ENCODE measurements at places on chromosomes 6 and 20.
A peak's percentile ranks its signal among the peaks of the same experiment; 100 is the strongest.

DNA sequence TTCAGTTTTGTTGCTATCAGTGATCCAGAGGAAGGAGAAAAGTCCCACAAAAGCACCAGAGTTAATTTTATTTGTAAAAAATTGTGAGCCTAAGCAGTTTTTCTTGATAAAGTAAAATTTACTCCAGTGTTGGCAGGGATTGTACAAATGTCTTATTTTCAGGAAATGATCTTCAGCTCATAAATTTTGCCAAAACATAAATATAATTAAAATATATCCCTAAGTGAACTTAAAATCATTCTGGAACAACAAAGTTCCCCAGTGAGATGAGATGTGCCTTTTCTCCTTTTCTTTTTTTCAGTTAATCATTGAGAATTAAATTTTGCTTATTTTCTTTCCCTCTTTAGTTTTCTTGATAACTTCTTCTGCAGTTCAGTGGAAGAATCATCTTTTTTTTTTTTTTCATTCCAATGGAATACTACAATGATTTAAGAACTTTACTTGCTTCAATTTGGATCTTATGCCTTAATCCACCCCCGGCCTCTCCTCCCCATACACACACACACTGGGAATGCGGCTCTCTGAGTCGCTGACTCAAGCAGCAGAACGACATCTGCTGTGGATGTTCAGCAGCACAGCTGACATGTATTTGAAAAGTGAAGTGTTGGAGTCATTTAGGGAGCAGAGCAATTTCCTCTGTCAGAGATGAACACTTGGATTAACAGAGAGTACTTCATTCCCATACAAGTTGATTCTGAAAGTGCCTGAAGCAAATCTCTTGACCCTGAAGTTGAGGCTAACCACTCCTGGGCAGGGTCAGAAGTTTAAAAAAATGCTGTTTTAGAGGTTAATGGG, 27.7 kb upstream of the LAMA4 start:
- DNase-seq: no peak

DNA sequence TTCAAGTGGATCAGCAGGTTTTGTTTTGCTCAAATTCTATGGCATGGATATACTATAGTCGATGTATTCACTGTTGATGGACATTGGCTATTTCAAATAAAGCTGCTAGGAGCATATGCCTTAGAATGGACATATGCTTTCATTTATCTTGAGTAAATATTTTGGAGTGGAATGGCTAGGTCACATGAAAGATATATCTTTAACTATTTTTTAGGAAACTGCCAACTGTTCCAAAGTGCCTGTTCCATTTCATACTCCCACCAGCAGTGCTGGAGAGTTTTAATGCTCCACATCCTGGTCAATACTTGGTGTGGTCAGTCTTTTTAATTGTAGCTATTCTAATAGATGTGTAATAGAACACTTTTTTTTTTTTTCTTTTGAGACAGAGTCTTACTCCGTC, 81.1 kb upstream of the PIM1 start:
- no peak for DNase-seq

DNA sequence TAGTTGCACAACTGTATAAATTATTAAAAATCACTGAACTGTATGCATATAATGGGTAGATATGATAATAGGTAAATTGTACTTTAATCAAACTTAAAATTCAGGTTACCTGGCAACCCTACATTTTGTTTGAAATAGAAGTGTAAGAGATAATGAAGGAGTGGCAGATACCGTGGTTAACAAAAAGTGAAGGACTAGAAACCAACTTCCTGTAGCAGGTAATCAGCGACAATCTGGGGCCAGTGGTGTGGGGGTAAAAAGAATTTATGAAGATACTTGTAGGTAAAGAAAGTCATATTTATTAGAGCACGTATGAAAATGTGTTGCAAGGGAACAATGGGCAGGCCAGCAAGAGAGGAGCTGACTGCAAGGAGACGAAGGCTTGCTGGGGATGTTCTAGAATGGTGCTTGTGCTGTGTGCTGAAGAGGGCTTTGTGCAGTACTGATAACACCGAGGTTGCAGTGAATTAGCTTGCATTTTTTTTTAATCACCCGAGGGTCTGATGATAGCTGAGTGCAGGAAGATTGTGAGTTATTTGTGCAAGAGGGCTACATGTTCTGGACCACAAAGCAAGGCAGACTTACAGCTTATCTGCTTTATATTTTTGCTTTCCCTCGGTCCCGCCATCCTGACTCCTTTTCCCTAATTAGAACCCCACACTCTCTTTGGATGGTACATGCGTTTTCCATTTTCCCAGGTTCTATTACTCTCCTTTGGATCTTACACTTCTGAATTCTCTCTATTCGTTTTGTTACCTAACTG, 4.6 kb upstream of the ENPP1 start:
- DNase-seq: no peak

GRCh38 chr20:31691646-31692275, 30.9 kb downstream of the BCL2L1 start:
- DNase-seq: peak; percentile 43

DNA sequence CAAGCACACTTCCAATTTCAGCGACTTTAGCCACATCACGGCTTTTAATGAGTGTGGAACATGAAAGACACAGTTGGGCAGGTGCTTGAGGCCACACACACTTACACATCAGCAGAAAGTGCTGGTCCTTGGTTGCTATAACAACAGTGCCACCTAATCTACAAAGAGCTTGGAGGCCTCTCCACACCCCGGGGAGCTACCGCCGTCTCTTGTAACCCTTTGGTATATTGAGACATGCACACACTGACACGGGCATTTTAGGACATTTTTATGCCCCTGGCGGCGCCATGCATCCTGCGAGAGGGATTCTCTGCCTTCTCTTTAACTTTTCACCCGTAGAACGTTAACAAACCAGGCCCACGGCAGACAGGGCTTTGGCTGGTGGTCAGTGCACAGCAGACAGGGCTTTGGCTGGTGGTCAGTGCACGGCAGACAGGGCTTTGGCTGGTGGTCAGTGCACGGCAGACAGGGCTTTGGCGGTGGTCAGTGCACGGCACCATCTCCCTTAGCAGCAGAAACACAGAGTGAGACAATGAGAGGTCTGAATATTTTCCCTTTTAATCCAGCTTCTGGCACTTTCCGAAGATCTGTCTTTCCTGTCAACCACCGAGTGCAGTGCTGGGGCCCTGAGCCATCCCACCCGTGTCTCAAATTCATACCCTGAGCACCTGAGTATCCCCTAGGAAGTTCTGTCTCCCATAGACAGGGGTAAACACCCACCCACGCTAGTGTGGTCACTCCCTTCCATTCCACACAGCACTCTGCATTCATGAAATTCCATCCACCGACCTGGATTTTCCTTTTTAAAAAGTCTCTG, 116.6 kb upstream of the RPS6KA2 start:
- no peak for DNase-seq

GRCh38 chr20:14889496-14890255, 552.3 kb upstream of the FLRT3 start:
- no peak for DNase-seq

DNA sequence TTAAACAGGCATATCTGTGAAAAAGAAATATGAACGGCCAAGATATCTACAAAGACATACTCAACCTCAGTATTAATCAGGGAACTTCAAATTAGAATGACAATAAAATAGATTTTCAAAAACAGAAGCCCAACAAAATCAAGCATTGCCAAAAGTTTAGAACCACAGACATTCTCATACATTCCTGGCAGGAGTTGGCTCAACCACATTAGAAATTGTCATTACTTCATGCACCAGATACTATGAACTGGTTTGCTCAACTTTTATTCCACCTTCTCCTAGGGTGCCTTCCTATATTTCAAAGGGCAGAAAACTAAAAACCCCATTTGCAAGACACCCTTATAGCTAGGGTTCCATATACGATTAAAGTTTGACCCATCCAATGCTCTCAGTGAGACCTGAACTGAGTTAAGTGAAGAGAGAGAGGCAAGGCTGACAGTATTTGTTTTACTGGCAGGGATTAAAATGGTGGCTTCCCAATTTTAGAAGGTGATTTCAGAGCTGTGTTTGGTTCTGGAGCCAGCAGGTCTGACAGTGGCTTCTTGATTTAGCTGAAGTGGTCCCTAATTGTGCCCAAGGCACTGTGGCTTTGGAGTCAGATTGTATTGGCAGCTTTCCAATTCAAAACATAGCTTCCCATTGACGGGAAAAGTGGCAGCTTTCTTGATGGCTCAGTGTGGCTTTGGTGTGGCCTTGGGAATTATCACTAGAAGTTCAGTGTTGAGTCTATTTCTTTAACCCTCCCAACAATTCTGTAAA, 77.1 kb upstream of the CDYL start:
- no peak for DNase-seq

GRCh38 chr6:164898412-164898811, 411.0 kb downstream of the C6orf118 start:
- no peak for DNase-seq

DNA sequence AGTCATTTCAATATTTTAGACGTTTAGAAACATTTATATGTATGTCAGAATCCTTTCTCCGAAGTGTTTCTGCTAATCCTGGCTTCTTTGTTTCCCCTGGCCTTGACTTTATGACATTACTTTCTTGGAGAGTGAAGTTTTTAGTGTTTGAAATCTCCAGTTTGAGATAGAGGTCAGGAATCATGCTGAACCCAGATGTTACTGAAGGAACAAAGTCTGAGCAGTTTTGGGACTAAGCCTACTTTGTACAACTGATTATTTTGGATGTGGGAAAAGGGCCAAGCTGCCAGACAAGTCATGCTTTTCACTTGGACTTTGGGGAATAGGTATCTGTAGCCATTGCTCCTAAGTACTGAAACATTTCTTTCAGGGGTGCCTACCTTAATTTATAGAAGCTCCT, 2.3 kb downstream of the RNF144B start:
- no peak for DNase-seq

- no peak for DNase-seq
These were observed 91.0 kb downstream of the BCKDHB start for GRCh38 chr6:80197474-80197873.

DNA sequence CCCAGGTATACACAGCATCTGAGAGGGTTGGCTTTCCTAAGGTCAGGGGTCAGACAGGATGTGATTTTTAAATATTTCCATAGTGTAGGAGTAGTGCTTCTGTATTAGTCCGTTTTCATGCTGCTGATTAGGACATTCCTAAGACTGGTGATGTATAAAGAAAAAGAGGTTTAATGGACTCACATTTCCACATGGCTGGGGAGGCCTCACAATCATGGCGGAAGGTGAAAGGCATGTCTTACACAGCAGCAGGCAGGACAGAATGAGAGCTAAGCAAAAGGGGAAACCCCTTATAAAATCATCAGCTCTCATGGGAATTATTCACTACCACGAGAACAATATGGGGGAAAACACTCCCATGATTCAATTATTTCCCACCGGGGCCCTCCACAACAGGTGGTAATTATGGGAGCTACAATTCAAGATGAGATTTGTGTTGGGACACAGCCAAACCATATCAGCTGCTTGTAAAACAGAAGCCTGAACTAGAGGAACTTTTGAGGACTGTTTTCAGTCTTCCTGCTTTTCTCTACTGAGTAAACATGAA, 91.0 kb upstream of the MEI4 start:
- no peak for DNase-seq

- DNase-seq: no peak
These were observed 24.1 kb upstream of the IPCEF1 start for GRCh38 chr6:154380741-154381140.

- no peak for DNase-seq
These were observed 175.9 kb upstream of the CITED2 start for GRCh38 chr6:139550361-139550760.

DNA sequence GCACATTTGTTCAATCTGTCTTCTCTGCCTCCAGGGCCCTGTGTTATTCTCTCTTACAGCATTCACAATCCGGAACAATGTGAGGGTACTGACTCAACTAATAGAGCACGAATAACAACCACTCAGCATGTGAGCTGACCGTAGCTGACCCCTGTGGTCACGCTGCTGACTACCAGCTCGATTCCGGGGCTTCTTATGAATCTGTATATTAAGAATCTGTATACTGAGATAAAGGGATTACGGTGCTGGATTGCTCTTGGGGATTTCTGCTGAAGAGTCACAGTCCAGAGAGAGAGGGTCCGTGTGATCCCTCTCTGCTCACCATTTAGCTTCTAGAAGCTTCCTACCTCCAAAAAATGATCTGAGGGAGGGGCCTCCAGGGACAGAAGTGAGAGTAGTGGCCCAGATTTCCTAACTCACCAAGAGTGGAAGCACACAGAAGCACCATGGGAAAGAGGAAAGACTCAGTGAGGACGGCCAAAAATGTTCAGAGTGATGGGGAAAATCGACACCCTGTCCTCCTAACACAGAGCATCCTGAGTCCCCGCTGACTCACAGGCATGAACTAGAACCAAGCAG, 156.2 kb downstream of the THBS2 start:
- DNase-seq: no peak

DNA sequence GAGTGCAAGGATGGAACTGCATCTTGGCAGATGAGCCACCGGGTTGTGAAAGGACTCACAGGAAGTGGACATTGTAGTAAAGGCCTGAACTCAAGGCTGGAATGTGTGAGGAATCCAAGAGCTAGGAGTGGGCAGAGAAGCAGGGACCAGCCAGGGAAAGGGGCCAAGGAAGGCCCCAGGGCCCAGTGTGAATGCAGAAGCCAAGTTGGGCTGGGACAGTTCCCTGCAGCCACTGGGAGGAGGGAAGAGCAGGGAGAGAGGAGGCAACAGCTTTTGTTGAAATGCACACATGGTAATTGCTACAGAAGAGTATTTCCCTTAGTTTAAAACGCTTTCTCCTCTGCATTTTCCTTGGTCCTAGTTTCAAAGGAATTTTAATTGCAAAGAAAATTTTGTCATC, 34.6 kb downstream of the CDH22 start:
- DNase-seq: no peak

DNA sequence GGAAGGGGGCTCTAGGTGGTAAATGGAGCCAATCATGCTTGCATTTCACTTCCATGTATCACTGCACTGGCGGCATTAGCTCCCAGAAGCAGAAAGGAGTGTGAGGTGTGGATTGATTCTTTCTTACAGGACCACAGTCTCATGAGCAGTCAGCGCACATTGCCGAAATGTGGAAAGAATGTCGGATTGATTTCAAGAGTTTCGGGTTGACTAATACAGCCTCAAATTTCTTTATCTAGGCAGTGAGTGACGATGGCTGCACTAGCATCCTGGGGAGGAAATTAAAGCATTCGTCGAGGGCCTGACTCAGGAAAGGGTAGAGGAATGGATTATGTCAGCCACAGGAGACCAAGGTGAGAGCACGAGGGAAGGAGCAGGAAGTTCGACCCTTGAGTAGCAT, 222.8 kb upstream of the CDYL start:
- no peak for DNase-seq

DNA sequence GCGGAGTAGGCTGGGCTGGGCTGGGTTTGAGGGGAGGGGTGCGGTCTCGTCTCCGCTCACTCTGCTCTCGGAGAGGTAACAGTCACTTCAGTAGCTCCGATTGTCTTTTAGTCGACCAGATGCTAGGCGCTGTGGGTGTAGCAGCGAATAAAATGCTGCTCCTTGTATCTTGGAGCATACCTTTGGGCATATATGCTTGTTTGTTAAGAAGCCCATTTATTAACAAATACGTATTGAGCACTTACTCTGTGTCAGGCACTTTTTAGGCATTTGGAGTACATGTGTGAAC, 545 bp downstream of the ACTR5 start:
- no peak for DNase-seq

DNA sequence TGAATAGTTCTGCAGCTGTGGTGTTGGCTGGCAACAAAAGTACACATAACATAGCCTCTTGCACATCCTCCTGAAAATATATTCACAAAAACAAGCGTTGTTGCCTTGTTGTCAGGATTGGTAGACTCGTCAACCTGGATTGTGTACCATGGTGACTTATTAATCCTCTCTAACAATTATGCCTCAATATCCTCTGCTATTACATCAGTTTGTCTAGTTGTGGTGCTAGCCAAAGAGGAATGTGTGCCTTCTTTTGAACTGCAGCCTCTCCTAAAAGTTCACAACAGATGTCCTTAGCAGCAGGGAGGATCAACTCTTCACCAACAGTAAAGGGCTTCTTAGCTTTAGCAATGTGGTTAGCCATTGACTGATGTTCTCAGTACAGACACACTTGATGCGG, 3.6 kb upstream of the SF3B5 start:
- DNase-seq: no peak

All from GM13976 (cell line).